Activated CD4-positive, CD25-positive, alpha-beta regulatory T cell treated with anti-CD3 and anti-CD28 coated beads, Interleukin-2, amount 50 U/mL, for 16 hours (primary cell): ENCODE measurements at places on chromosomes 2 and 18.

DNA sequence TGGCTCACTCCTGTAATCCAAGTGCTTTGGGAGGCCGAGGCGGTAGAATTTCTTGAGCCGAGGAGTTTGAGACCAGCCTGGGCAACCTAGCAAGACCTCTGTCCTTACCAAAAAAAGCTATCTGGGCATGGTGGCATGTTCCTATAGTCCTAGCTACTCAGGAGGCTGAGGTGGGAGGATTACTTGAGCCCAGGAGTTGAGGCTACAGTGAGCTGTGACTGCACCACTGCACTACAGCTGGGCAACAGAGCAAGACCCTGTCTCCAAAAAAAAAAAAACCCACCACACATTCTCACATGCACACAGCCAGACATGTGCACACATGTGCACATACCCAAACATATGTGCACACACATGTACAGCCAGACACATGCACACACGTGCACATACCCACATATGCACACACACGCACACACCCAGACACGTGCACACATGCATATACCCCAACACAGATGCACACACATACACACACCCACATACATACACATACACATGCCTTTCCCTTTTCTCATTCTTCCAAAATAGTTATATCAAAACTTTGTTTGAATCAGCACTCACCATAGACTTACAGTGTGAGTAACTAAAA, 14.2 kb downstream of the GREB1 start:
- DNase-seq = no peak

- DNase-seq = no peak
Observed at GRCh38 chr2:46147626-46148368, 149.4 kb upstream of the EPAS1 start.

- no peak for DNase-seq
Observed at GRCh38 chr2:103788389-103788788, 1026.6 kb downstream of the TMEM182 start.

- DNase-seq = no peak
Observed at GRCh38 chr2:165007161-165007744, 51.9 kb upstream of the SLC38A11 start.

DNA sequence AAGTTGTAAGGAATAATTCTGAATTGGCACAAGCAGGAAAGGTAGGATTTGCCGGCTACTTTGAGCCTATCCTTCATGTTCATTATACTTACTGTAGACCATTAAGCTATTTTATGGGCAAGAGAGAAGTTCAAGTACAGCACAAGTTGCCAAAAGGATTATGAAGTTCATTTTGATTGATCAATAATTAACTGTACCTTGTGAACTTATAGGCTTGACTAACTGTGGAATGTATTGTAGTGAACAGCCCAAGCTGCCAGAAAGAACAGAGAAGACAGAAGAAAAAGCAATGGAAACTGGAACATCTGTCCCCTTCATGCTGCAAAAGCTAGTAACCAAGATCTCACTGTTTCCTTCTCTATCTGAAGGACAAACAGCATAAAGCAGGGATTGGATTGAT, 810.1 kb upstream of the ZEB2 start:
- no peak for DNase-seq

- DNase-seq = no peak
Observed at GRCh38 chr2:112917856-112918255, 6.9 kb downstream of the IL37 start.

DNA sequence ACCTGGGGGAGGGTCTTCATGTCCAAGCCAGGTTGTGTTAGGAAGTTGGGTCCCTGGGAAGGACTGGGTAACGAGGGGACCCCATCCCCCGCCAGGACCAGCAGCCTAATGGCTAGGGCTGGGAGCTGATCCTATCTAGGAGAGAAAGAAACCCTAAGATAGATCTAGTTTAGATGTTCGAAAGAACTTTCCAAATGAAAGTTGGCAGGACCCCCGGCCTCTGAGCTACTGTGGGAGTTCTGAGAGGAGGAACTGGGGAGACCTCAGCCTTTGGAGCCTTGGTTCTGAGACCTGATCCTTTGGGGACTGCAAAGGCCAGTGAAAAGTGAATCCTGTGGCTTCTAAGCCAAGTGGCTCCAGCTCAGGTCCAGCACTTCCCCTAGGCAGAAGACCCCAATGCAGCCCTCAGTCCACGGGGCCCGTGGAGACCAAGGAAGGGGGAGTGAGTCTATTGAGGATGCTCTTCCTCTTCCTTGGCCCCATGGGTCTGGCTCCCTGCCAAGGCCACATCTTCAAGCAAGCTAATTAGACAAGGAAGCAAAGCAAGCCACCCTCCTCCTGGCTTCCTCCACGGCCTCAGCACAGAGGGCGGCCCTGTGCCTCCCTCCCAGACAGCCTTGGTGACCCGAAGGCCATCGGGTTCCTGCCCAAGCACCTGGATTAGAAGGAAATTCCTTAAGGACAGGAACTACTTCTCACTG, 23.5 kb downstream of the CCT7 start:
- DNase-seq = no peak

GRCh38 chr2:28153851-28154250, 238.8 kb upstream of the FOSL2 start:
- DNase-seq = no peak

- no peak for DNase-seq
Observed at GRCh38 chr2:2464094-2464493, 133.0 kb upstream of the MYT1L start.
